ENCODE measurements at places on chromosomes 1 and 21.
A peak's percentile ranks its signal among the peaks of the same experiment; 100 is the strongest.

DNA sequence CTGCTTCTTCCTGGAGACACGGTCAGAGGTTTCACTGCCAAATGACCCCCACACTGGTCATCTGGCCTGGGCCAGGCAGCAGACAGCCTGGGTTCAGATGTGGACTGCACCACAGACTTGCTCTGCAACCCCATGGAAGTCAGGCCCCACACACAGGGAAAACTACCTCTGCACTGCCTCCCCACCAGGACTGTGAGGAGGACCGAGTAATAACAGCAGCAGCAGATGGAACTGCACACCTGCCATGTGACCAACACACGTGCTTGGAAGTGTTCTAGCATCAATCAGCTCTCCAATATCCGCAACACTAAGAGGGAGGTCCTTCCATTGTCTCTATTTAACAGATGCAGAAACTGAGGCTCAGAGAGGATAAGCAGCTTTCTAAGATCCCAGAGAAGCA is 51.4 kb downstream of the SLC9A1 start:
- no peak for DNase-seq

GRCh38 chr1:62457955-62458354 is 21.1 kb downstream of the USP1 start:
- no peak for DNase-seq

GRCh38 chr1:245258271-245258920 is 103.6 kb downstream of the KIF26B start:
- no peak for DNase-seq

- no peak for DNase-seq
Measured at GRCh38 chr1:155168456-155169210, 4.5 kb downstream of the KRTCAP2 start.

- DNase-seq = no peak
Measured at GRCh38 chr1:230114237-230114651, 47.2 kb downstream of the GALNT2 start.

DNA sequence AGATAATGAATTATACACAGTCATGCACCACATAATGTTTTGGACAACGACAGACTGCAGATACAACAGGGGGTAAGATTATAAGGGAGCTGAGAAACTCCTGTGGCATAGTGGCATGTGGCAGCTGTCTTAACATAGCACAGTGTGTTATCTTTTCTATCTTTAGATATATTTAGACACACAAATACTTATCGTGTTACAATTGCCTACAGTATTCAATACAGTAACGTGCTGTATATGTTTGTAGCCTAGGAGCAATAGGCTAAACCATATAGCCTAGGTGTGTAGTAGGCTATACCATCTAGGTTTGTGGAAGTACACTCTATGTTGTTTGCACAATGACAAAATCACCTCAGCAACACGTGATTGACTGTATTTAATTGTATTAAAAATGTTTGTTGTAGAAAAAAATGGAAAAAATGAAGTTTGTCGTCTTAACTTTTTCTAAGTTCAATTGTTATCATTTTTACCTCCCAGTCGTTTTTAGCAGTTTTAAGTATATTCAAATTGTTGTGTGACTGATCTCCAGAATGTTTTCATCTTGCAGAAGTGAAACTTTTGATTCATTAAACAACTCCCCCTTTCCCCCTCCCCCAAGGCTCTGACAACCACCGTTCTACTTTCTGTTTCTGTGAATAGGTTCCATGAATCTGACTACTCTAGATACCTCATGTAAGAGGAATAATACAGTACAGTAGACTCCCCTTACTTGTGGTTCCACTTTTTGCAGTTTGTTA is 351.0 kb upstream of the B3GALT2 start:
- DNase-seq = no peak

DNA sequence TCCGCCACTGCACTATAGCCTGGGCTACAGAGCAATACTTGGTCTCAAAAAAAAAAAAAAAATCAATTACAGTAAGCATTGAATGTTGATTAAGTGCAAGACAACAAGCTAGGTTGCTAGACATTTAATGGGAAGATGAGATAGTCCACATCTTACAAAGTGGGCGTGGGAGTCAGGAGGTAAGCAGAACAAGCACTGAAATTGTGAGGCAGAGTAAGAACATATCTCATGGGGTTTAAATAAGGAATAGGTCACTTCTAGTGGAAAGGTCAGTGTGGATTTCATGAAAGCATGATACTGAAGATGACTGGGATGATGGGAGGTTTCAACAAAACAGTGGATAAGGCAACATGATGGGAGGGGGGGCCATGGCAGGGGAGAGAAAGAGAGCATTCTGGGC is 1.9 kb upstream of the OLFML2B start:
- no peak for DNase-seq

- peak; percentile 69 for DNase-seq
Measured at GRCh38 chr1:65254320-65255034, 54.9 kb upstream of the DNAJC6 start.

DNA sequence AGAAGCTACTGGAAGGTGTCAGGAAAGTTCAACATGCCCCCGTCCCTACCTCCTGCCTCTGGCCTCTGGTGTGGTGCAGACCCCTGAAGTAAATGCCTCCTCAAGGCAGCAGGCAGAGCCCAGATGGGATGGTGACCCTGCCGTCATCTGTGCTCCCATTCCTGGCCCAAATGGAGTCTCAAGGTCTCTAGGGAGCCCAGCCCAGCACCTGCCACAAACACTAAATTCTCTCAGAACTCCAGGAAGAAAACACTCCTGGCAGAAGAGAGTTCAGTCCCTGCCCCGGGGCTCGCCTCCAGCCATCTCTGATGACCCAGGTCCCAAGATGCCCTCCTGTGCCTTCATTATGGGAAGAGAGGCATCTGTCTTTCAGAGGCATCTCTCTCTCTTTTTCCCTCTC is 261.6 kb upstream of the TMEM51 start:
- DNase-seq = no peak

DNA sequence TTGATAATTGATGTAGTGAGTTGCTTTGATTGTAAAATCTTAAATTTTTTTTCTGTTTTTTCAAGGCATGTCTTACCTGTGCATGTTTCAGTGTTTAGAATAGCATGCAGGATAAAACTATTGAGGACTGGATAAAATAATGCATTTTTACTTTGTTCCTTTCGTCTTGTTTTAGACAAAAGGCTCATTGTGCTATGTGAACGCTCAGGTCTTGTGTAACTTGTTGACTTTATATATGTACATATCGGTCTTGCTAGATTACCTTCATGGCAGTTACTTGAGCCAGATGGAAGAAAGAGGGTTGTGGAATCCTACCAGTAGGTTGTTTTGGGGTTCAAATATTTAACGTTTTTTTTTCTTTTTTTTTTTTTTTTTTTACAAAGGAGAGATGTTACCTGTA is 7.0 kb downstream of the NFIA start:
- no peak for DNase-seq

DNA sequence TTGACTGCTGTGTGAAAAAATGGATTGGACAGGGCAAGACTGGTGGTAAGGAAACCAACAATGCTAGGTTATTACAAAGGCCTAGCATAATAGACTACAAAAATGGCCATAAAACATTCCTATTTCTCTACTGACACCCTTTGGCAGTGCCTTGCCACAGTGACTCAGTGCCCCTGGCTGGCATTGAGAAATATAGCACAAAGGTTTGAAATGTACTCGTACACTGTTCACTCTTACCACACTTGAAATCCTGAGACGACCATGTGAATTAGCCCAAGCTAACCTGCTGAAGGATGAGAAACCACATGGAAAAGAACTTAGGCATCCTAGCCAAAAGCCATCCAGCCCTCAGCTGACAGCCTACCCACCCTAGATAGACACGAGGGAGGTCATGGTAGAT is 149.8 kb upstream of the PALMD start:
- no peak for DNase-seq

DNA sequence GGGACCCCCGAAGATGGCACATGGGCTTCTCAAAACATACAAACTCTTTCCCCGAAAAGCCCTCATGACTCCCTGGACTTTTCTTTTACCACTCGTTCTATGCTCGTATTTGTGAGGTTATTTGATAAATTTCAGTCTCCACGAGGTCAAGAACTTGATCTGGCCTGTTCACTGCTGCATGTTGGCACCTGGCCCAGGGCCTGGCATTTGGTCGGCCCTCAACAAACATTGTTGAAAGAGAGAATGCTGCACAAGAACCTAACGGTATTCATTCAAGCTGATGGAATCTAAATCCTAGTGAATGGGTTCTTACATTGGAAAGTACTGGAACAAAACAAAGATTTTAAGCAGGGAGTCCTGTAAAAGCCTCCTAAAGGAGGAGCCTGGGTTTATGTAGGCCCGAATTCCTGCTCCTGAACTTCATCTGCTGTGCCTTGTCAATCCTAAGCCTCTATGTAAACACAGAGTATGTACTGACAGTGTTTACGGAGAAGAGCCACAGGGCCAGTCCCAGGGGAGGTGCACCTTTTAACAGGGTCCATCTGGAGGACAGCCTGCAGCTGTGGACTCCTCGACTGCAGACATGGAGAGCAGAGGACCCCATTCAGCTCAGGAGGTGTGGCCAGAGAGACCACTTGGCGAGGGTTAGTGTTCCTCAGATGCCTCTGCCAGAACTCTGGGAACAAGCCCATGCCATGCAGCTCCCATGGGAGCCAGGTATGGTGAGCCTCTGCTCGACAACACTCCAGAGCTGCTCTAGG is 46.9 kb downstream of the L1TD1 start:
- DNase-seq = peak; percentile 55

DNA sequence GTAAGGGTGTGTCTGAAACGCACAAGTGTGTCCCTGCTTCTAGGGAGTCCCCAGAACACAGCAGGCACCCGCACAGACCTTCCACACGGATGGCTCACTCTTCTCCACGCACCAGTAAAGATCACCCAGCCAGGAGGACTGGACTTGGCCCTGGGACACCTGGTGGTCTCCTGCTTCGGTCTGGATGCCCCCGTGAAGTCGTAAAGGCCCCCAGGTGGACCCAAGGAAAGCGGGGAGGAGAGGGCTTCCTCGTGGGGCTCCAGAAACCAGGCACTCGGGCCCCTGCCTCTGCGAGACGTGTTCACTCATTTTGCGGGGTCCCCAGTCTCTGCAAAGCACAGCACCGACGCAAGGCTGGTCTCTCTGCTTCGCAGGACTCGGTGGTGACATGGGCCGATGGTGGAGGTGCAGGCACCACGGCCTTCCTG is 20.2 kb upstream of the COL6A2 start:
- no peak for DNase-seq

GRCh38 chr21:32587651-32588050 is 2.3 kb upstream of the TCP10L start:
- DNase-seq = no peak

- no peak for DNase-seq
Measured at GRCh38 chr1:217983051-217983375, 302.1 kb upstream of the RRP15 start.

- no peak for DNase-seq
Measured at GRCh38 chr1:193085263-193085662, 20.0 kb downstream of the GLRX2 start.

DNA sequence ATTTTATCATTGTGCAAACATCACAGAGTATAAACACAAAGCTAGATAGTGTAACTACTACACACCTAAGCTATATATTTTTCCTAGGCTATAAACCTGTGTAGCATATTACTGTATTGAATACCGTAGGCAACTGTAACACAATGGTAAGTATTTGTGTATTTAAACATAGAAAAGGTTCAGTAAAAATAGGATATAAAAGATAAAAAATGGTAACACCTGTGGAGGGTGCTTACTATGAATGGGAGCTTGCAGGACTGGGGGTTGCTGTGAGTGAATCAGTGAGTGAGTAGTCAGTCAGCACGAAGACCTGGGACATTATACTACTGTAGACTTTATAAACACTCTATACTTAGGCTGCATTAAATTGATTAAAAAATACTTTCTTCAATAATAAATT is 4.1 kb downstream of the DTL start:
- no peak for DNase-seq

DNA sequence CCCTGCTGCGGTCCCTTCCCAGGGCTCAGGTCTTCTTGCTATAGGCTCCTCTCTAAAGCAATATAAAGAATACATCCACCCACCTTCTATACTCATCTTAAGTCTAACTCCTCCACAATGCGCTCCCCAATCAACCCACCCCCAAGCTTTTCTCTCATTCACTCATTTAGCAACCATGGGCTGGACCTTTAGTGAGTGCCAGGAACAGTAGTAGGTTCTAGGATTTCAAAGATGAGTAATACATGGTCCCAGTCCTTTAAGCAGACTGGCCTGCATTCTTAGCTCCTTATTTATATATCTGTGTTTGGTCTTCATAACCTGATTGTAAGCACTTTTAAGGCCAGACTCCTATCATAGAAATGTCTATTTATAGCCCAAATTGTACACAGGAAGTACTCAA is 5.9 kb downstream of the CAMK1G start:
- no peak for DNase-seq

DNA sequence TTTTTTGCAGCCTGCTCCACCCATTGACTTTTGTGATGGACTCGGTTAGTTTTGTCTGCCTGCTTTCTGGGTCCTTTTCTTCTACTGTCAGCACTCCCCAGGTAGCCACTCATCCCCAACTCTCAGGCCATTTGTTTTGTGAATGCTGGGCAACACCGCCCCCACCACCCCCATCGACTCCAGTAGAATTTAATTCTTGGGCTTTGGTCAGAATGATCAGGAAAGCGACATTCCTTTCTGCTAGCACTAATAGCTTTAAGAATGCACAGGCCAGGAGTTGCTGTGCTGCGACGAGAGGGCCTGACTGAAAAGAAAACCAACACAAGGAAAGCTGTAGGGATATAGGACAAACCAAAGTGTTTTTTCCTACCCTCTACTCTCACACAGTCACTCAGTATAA is 144.4 kb downstream of the CDC7 start:
- no peak for DNase-seq

GRCh38 chr1:95627244-95627643 is 393.2 kb downstream of the RWDD3 start:
- no peak for DNase-seq

DNA sequence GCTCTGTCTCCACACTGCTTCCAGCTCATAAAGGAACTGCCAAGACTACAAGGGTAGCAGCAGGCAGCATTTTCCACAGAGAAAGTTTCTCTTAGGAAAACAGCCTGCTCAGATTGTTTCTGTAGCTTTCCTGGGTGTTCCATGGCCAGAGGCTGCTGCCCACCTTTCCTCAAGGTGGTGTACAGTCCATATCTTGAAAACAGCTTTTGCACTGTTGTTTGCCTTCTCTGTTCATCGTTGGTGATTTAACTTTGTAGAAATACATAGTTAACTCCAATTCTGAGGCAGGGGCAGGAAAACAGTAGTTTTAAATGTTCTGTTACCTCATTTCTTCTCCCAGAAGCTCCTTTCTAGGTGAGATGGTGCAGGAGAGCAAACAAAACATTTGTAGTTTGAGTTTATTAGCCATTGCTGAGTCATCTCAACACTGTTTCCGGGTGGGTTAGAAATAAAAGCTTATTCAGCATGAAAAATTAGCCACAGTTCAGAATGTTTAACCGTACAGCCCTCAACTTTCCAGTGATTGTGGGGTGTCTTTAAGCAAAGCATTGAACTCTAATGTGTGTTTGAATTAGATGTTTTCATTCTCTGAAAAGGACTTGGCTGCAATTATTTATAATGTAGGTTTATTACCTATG is 41.7 kb downstream of the DIP2A start:
- DNase-seq = no peak
